Inflammatory macrophage (primary cell): ENCODE measurements at places on chromosomes 7 and 10.

DNA sequence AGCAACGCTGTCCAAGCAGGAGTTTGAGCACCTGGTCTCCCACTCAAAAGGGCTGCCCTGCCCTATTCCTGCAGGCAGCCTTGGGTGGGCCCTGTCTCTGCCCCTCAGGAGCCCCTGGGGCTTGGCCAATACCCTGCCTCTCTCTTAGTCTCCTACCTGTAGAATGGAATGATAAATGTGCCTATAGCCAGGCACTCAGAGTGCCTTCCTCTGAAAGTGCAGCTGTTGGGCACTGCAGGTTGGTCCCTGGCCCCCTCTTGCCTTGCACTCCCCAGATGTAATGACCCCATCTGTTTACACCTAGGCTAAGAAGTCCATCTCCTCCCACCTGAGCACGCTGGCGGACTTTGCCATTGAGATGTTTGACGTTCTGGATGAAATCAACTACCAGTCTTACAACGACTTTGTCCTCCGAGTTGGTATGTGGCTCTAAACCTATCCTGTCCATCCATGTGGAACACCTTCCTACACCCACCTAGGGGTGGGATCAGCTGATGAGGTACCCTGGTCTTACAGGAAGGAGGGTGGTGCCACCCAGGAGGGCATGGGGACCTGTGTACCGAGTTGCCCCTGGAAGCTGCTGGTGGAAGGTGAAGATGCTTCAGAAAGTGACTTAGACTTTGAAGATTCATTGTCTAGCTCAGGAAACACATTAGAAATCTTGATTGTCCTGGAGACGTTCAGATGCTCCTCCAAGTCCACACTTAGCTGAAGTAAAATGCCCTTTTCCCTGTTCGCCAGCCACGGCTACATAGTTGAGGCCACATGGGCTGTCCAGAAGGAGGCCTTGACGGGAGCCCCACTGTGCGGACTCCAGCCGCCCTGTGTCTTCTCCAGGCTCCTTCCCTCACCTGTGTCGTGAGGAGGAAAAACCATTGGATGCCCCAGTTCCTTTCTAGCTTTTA, 134.1 kb downstream of the ADCY1 start:
- DNase-seq: no peak

DNA sequence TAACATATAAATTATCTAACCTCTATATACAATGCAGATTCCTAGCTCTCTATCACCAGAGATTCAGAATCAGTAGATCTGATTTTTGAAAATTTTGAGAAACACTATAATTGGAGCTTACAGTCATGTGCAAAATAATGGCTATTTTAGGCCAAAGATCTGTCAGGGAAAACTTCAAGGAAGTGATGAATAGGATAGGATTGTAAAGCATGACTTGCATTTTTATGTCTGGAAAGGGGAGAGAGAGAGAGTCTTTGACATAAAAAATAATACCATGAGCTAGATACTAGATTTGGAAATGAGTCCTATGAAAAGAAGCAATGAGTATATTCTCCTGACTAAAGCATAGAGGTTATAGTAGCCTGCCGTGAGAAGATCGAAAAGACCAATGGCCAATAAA, 181.1 kb downstream of the SDHAF3 start:
- no peak for DNase-seq

- DNase-seq: no peak
Observed at GRCh38 chr7:127996253-127997071, 34.8 kb downstream of the LRRC4 start.

DNA sequence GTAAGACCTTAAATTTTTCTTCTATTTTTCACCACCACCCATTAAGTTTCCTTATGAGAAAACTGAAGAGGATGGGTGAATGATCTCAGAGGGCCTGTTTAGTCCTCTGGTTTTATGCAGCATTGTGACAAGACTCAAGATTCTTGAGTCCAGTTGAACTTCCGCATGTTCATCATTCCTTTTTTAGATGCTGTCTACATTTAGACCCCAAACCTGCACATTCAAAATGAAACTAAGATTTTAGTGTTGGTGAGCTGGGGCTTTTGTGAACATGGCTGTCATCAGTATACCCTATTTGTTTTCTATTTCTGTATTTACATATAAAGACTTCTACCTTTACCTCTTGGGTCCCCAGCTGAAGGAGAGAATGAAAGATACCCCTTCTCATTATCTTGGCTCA, 31.1 kb downstream of the NET1 start:
- no peak for DNase-seq

DNA sequence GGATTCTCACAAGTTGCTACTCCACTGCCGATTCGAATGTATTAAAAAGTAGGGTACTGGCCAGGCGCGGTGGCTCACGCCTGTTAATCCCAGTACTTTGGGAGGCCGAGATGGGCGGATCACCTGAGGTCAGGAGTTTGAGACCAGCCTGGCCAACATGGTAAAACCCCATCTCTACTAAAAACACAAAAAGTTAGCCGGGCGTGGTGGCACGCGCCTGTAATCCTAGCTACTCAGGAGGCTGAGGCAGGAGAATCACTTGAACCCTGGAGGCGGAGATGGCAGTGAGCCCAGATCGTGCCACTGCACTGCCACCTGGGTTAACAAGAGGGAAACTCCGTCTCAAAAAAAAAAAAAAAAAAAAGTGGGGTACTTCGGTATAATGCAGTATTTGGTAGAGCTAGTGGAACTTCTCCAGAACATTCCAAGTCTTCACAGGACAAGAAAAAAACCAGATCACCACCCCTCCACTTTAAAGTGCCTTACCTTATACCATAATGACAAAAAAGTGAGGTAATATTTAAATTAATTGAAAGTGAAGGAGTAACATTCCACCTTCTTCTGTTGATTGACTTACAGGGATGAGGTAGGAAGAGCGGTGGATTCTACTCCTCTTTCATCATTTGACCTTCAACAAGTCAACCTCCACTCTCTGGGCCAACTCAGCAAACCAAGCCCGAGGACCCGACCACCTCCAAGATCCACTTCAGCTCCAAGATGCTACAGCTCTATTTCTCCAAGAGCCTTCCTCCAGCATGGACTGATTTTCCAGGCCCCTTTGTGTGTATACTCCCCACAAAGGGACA, 2.0 kb downstream of the BAZ1B start:
- DNase-seq: no peak
